Omental fat pad (tissue), 4 donors: ENCODE measurements at places on chromosomes 11 and 22.

- peak; percentile 12 for DNase-seq
Observed at GRCh38 chr11:1326435-1327063, 17.1 kb upstream of the TOLLIP start.

DNA sequence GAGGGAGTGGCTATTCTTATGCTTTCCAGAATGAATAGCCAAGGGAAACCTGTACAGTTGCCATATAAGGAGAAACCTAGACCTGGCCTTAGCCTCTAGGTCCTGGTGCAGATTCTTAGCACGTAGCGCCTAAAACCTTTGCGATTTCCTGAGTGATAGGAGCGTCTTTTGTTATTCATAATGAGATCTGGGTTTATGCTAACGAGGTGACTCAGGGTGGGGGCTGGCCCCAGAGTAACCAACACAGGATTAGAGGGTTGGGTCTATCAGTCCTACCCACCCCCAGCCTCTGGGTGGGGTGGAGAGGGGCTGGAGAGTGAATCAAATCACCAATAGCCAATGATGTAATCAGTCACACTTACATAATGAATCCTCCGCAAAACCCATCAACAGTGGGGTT, 73.4 kb upstream of the PARVG start:
- no peak for DNase-seq

DNA sequence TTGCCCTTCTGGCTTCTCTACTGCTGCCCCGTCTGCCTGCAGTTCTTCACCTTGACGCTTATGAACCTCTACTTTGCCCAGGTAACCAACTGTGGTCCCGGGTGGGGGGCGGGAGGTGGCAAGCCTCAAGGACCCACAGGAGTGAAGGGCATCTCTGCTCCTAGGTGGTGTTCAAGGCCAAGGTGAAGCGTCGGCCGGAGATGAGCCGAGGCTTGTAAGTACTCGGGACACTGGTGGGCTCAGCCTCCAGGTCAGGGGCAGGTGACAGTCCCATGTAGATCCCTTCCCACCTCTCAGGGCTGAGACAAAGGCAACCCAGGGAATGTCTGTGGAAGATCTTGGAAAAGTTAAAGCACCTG, 1.1 kb downstream of the GPR137 start:
- no peak for DNase-seq

GRCh38 chr11:94131047-94131717, 2.5 kb downstream of the PANX1 start:
- no peak for DNase-seq

GRCh38 chr22:38919631-38920190, 37.7 kb upstream of the APOBEC3A start:
- DNase-seq = no peak

DNA sequence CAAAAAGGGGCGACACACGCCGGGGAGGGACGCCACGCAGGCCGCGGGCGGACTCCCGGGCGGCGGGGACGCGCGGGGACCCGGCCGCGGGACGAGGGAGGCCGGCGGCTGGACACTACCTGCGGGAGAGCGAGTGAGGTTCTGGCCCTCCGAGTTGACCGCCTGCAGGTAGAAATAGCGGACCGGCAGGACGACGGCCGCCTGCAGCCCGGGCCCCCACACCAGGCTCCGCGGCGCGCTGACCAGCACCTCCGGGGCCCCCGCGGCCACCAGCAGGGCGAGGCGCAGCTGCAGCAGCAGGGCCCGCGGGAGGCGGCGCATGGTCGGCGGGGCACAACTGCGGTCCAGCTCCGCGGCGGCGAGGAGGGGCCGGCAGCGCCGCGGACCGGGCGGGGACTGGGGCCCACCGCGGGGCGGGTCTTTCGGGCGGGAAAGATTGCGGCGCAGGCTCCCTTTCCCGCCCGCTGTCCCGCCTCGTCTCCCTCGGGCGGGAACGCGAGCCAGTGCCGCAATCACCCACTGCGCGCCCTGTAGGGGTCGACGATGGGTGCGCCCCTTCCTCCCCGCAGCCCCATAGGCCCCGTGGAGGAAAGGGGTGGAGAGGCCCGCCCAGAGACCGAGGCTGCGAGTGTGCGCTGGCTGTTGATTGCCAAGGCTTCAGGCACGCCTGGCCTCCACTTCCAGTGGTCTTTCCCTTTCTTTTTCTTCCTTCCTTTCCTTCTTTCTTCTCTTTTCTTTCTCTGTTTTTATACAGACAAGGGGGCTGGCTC, at the start of gene POGLUT3:
POGLUT3 (minus strand) TSS at position 339 of the 770 bp plus-strand sequence; CDS start at position 321, 18 bp downstream.
- no peak for DNase-seq

DNA sequence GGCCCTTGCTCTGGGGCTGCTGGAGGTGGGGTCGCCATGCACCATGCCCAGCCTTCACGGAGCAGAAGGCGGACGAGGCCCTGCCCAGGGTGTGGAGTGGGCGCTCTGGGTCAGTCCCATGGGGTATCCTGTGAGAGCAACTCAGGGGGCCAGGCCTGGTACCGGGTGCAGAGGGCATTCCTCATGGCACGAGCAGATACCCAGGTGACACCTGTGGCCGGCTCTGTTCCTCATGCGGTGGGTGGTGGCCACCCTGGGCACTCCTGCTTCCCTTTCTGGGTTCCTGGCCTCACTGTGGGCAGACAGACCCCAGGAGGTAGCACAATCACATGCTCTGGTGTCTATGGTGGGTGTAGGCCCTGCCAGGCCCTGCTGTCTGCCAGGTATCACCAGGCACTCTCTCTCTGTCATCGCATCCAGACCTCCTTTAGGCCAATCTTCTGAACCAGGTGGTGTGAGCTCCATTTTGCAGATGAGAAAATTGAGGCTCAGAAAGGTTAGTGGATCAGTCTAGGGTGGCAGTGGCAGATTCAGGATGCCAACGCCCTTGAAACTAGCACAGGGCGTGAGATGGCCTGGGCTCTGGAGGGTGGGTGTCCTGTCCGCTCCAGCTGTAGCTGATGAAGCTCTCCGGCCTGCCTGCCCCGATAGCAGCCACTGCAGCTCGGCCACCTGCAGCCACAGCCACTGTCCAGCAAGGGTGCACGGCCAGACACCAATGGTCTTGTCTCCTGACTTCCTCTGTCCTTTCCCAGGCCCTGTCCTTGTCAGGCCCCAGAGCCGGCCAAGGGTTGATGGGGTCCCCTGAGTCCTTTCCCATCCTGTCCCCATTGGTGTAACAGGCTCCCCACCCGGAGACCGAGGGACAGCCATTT, 15.1 kb downstream of the DGKZ start:
- DNase-seq = no peak

DNA sequence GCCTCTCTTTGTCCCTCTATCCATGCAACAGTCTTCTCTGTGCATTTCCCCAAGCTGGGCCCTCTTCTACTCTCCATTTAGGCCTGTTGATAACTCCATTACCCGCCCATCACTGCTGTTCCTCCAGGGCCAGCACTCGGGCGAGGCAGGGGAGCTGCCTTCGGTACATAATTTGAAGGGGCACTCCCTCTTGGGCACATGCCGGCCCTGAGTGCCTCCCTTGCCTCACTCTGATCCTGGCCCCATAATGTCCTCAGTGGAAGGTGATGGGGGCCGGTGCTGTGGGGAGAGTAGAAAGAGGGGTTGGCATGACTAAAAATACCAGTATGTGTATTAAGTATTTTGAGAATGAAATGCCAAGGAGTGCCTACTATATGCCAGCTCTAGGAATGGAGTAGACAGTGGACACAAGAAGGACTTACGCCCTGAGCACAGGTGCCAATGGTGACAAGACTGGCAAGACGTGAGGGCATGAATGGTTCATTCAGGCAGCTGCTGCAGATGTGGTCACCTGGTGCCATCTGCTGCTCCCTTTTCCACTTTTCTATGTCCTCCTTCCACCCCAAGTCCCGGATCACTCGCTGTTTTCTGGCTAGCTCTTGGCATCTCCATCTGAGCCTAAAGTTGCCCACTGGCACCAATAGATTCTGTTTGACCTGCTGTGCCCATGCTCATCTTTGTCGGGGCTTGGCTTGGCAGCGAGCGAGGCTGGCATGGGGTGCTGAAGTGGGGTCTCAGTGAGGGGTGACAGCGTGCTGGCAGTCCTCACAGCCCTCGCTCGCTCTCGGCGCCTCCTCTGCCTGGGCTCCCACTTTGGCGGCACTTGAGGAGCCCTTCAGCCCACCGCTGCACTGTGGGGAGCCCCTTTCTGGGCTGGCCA, 22.6 kb downstream of the TMEM218 start:
- DNase-seq = no peak

- DNase-seq = no peak
Observed at GRCh38 chr11:33333816-33334215, 76.6 kb downstream of the HIPK3 start.

DNA sequence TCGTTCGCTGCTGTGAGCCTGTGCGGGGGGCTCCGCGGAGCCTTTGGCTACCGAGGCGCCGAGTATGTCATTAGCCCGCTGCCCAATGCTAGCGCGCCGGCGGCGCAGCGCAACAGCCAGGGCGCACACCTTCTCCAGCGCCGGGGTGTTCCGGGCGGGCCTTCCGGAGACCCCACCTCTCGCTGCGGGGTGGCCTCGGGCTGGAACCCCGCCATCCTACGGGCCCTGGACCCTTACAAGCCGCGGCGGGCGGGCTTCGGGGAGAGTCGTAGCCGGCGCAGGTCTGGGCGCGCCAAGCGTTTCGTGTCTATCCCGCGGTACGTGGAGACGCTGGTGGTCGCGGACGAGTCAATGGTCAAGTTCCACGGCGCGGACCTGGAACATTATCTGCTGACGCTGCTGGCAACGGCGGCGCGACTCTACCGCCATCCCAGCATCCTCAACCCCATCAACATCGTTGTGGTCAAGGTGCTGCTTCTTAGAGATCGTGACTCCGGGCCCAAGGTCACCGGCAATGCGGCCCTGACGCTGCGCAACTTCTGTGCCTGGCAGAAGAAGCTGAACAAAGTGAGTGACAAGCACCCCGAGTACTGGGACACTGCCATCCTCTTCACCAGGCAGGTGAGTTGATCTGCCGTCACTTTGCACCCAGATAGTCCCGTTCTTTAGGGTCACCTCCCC, 1.0 kb downstream of the ADAMTS15 start:
- no peak for DNase-seq

GRCh38 chr11:66291706-66292542, at the start of gene TMEM151A:
Gene TMEM151A (plus strand): TSS chr11:66291894. CDS start chr11:66292014, 120 bp downstream.
- DNase-seq = no peak

- no peak for DNase-seq
Observed at GRCh38 chr11:125304136-125304535, 139.6 kb downstream of the PKNOX2 start.

DNA sequence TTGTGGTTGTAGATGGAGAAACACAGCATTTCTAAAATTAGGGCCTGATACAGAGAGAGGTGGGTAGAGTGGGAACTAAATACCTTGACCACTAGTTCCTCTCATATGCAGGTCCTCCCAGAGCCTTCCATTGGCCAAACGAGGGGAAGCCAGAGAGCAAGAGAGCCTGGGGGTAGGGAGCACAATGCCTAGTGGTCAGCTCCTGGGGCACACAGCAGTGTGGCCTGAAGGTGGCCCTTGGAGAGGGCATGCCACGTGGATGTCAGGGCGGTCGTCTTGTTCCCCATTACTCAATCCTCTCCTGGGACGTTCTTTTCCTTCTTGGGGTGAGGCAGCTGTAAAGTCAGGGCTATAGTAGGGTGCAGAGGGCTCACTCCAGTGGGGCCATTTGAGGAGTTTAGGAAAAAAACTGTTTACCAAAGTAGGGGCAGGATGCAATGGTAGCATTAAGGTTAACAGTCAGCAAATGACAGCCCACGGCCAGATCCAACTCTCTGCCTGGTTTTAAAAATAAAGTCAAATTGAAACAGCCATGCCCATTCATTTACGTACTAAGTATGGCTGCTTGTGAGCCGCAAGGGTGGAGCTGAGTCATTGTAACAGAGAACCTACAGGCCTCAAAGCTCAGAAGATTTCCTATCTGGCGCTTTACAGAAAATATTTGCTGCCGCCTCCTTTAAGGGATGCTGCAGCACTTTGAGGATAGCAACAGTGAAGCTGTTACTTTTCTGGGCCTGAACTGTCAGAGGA, 7.6 kb downstream of the MYO18B start:
- DNase-seq = no peak

- DNase-seq = no peak
Observed at GRCh38 chr11:69035150-69035945, 13.4 kb upstream of the TPCN2 start.

GRCh38 chr11:112881461-112881860, 79.8 kb upstream of the NCAM1 start:
- DNase-seq = no peak

DNA sequence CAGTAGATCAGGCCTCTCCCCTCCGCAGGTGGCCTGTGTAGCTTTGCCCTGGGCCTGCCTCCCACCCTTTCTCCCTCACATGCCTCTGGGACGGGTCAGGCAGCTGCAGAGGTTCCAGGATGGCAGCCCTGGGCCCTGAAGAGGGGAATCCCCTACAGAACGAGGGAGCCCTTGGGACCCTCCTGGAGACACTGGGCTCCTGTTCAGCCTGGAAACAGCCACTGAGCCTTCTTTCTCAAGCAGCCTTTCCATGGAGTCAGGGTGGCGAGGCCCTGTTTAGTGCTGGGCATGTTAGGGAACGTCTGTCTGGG, 720.9 kb downstream of the BRD1 start:
- DNase-seq = no peak

DNA sequence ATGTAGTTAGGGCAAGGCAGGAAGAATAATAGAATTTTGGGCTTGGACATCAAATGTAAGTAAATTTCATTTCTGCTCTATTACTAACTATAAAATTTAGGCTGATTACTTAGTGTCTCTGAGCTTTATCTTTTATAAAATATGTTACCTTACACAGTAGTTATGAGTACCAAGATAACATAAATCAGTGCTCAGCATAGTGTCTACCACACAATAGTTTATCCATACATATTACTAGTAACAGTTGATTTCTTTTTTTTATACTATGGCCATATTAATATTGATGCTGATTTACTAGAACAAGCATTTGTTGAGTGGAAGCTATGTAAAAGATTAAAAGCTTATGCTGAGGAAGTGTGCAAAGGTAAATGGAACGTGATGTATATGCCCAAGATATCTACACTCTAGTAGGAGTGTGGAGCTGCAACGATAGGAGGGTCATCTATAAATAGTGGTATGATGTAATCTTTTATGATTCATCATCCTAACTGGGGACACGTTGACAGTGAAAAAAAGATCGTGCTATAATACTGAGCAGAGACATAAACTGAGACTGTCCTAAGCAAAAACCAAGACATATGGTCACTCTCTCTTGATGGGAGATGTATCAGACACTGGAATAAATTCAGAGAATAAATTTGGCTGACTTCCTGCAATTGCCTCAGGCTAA, 8.7 kb upstream of the SLC5A12 start:
- no peak for DNase-seq
